ENCODE measurements at places on chromosomes 11 and 22.

GRCh38 chr11:44149651-44150050 is 54.2 kb downstream of the EXT2 start:
- DNase-seq = no peak

DNA sequence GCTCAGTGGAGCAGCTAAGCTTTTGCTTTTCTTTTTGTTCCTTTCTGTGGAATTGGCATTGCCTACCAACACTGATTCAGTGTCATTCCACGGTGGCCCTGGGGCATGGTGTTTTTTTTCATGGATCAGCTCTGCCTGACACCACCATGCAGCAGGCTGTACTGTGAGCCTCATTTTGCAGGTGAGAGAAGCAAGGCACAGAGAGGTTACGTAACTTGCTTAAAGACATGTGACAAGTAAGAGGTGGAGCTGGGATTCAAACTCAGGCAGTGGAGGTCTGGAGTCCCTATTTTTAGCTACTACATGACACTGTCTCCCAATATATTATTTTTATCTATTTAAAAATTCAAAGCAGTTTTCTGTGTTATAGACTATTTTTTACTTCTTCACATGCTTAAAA is 44.4 kb downstream of the APOL3 start:
- no peak for DNase-seq

GRCh38 chr11:909406-909805 is 1.2 kb downstream of the CHID1 start:
- DNase-seq = no peak

GRCh38 chr22:30880847-30881246 is 87.7 kb downstream of the MORC2 start:
- DNase-seq = no peak

DNA sequence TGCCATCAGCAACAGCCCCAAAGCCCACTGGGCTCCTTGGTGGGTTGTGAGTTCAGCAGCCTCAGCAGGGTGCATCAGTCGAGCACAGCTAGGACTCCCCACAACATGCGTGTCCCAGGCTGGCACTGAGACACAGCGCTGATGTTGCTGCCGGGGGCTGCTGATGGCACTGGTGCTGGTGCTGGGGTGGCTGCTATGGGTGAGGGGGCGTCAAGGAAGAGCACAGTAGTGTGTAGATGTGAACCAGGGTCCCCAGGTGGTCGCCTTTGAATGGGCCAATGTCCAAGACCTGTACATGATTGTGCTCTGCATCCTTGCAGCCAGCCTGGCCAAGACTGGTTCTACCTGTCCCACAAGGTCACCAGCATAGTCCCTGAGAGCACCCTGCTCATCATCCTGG is 121.3 kb upstream of the SERPIND1 start:
- DNase-seq = no peak

DNA sequence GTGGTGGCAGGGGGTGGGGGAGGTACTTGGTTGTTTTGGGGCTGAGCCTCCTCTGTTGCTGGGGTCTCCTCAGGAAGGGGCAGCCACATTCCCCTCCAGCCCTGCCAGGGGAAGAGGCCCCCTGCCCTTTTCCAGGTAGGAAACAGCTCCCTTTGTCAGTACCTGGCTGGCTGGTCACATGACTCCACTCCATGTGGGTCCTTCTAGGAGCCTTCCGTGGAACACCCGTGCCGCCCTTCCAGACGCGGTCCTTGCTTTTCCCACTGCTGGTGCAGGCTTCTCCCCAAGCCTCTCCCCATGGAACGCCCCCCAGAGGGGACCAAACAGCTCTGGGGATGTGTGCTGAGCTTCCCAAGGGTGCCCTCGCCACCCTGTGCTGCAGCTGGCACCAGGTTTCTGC is 19.9 kb downstream of the IFT27 start:
- DNase-seq = no peak
